Adrenal gland (tissue), 19 donors: ENCODE measurements at places on chromosomes 7 and 10. TPM values are rescaled to one million over a fixed set of nuclear protein-coding genes. Genes with fewer than 3 reads are reported as not detected.

GRCh38 chr10:86899670-86900276, 57.6 kb downstream of the MMRN2 start:
- peaks cover 11% of the 10 kb centered on the region for H3K4me1 ChIP-seq
- H3K27me3 ChIP-seq = no peaks in the 10 kb centered on the region
- no peak overlapping the region for H3K27ac ChIP-seq
- H3K4me3 ChIP-seq = no peak overlapping the region

DNA sequence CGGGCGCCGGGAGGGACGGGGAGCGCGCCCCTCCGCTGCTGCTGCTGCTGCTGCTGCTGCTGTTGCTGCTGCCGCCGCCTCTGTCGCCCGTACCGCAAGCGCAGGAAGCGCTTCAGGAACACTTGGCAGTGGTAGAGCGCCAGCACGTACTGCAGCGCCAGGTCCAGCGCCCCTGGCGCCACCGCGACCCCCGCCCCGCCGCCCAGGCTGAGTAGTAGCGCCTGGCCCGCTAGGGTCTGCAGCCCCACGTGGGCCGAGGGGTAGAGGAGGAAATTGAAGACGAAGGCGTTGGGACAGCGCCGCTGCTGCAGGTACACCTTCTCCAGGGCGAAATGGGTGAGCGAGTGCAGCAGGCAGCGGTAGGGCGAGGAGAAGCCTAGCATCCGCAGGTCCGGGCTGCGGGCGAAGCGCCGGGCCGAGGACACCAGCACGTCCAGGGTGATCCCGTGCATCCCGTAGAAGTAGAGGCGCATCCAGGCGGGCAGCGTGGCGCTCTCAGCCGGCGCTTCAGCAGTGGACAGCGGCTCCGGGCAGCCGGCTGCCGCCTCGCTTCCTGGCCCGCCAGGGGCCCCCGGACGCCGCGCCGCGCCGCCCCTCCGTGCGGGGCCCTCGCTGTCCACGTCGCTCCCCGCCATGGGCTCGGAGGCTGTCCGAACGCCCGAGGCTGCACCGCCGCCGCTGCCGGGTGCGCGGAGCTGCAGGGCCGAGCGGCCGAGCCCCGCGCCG, at the start of gene TMEM229A:
Gene TMEM229A, minus strand, starts transcription at position 699 of the 726 bp plus-strand sequence. Its CDS starts 64 bp downstream, at position 635.
- H3K36me3 ChIP-seq = no peaks in the 10 kb centered on the region
- H3K4me1 ChIP-seq = peaks cover 4% of the 10 kb centered on the region
- H3K27ac ChIP-seq = peak within 1 kb of the TSS; percentile 8
- peaks cover 3% of the 10 kb centered on the region for H3K27me3 ChIP-seq

DNA sequence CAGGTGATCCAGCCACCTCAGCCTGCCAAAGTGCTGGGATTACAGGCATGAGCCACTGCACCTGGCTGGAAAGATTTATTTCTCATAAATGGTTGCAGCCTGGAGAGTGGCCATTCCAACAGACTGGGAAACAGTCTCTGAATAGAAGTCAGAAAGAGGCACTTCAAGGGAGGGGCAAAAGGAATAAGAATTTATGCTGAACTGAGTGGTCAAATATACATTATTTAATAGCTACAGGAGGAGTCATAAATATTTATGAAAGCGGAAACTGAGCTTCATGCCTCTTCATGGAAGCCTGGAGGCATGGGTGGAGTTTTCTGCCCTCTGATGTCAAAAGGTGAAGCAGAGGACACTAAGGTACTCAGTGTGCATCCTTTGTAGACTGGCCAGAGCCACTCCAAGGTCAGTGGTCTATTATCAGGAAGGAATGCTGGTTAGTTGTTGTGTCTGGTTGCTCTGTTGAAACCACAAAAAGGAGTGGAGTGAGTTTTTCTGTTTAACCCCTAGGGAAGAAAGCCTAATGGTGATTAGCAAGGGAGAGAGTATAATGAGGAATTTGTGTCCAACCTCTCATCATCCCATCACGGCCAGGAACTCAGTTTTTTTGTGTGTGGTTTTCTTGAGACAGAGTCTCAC, 9.3 kb upstream of the NRBF2 start:
- H3K4me3 ChIP-seq = no peak overlapping the region
- H3K27ac ChIP-seq = no peak overlapping the region
- no peaks in the 10 kb centered on the region for H3K36me3 ChIP-seq
- DNase-seq = no peak

- H3K4me3 ChIP-seq = no peak overlapping the region
- peaks cover 28% of the 10 kb centered on the region for H3K4me1 ChIP-seq
- H3K36me3 ChIP-seq = no peaks in the 10 kb centered on the region
Observed at GRCh38 chr7:50706469-50706937, 76.2 kb downstream of the GRB10 start.

GRCh38 chr10:31138026-31138553, 106.4 kb upstream of the ZNF438 start:
- no peak for DNase-seq
- no peaks in the 10 kb centered on the region for H3K27me3 ChIP-seq
- no peak overlapping the region for H3K27ac ChIP-seq
- H3K4me3 ChIP-seq = no peak overlapping the region
- no peaks in the 10 kb centered on the region for H3K36me3 ChIP-seq

PAPOLB gene
- total RNA-seq = 0.11 TPM

SFXN2 gene
- 6.1 TPM for total RNA-seq

MRLN gene
- total RNA-seq = 0.39 TPM

DNA sequence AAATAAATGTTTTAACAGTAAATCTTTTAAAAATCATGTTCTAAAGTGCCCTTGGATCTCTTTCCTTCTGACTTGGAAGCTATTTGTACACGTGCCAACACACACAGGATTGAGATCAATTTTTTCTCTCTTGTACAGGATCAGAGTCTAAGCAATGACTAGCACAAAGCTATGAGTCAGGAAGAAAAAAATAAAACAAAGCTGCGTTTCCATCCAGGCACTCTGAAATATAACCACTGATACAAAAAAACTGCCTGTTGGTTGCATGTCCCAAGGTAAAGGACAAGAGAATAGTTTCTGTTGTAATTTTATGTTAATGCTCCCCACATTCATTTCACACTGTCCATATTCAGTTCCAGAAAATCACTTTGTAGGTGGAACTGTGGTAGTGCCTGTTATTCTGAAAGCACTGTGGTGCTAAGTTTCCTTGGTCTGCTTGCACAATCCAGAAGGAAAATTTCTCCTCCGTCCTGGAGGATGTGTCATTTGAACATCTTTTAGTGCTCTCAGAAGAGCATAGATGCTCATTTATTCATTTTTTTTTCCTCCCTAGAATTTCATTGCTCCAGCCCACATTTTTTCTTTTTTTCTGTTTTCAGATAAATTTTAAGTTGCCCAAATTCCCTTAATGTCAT, 113.4 kb downstream of the PLXDC2 start:
- H3K27ac ChIP-seq = peak overlapping the region; percentile 67
- H3K27me3 ChIP-seq = no peaks in the 10 kb centered on the region
- no peak overlapping the region for H3K4me3 ChIP-seq
- H3K36me3 ChIP-seq = no peaks in the 10 kb centered on the region

PLXDC2 gene
- total RNA-seq = 75.2 TPM

GRCh38 chr10:1609648-1609970, 127.7 kb downstream of the ADARB2 start:
- H3K27me3 ChIP-seq = no peaks in the 10 kb centered on the region
- H3K4me3 ChIP-seq = no peak overlapping the region
- H3K36me3 ChIP-seq = no peaks in the 10 kb centered on the region
- no peaks in the 10 kb centered on the region for H3K4me1 ChIP-seq
- no peak for DNase-seq

- H3K4me3 ChIP-seq = no peak overlapping the region
- peaks cover 32% of the 10 kb centered on the region for H3K36me3 ChIP-seq
- no peaks in the 10 kb centered on the region for H3K4me1 ChIP-seq
- no peak overlapping the region for H3K27ac ChIP-seq
Observed at GRCh38 chr10:103310197-103310596, 33.3 kb downstream of the INA start.

DNA sequence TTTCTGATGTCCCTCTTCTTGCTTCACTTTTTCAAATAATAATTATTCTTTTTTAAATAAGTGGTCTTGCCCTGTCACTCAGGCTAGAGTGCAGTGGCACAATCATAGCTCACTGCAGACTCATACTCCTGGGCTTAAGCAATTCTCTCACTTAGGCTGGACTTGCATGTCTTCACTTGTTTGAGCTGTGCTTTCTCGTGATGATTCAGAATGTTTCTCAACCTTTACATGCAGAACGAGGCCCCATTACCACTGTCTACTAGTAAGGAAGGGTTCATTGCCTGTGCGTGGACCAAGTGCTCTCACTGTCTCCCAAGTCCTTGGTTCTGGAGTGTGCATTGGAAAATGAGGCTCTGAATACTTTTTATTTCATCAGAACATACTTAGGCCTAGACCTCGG, 468.6 kb upstream of the COBL start:
- DNase-seq = no peak
- H3K27me3 ChIP-seq = no peaks in the 10 kb centered on the region
- no peak overlapping the region for H3K27ac ChIP-seq
- no peak overlapping the region for H3K4me3 ChIP-seq
- H3K36me3 ChIP-seq = no peaks in the 10 kb centered on the region

DNA sequence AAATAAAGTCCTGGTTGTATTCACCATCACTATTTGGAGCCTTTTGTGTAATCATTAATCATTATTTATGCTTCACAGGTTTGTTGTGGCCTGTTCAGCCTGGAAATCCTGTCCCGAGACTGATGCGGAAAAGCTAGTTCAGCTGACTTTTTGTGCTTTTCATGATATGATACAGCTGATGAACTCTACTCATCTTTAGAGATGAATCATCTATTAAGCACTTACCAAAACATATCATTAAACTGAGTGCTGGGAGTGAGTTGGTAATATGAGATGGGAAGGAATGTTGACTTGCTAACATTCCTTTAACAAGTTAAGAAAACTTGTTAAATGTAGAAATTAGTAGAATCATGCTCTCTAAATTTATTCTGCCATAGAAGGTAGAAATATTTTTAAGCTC, 53.0 kb downstream of the CROT start:
- H3K27me3 ChIP-seq = no peaks in the 10 kb centered on the region
- no peaks in the 10 kb centered on the region for H3K36me3 ChIP-seq
- H3K4me1 ChIP-seq = no peaks in the 10 kb centered on the region
- H3K4me3 ChIP-seq = no peak overlapping the region
- no peak overlapping the region for H3K27ac ChIP-seq

- H3K27me3 ChIP-seq = peaks cover 46% of the 10 kb centered on the region
- DNase-seq = no peak
- peaks cover 10% of the 10 kb centered on the region for H3K4me1 ChIP-seq
- H3K27ac ChIP-seq = no peak overlapping the region
Observed at GRCh38 chr10:93062514-93063143, 2.0 kb downstream of the CYP26C1 start.

GRCh38 chr7:98630149-98630548, 13.1 kb downstream of the NPTX2 start:
- H3K27me3 ChIP-seq = no peaks in the 10 kb centered on the region
- H3K4me1 ChIP-seq = no peaks in the 10 kb centered on the region
- H3K27ac ChIP-seq = no peak overlapping the region
- DNase-seq = no peak
- no peak overlapping the region for H3K4me3 ChIP-seq

RBM20 gene
- total RNA-seq = not detected

- DNase-seq = no peak
- no peaks in the 10 kb centered on the region for H3K4me1 ChIP-seq
- H3K36me3 ChIP-seq = no peaks in the 10 kb centered on the region
- no peaks in the 10 kb centered on the region for H3K27me3 ChIP-seq
- no peak overlapping the region for H3K27ac ChIP-seq
- no peak overlapping the region for H3K4me3 ChIP-seq
Observed at GRCh38 chr7:86995052-86995725, 64.3 kb downstream of the ELAPOR2 start.

DNA sequence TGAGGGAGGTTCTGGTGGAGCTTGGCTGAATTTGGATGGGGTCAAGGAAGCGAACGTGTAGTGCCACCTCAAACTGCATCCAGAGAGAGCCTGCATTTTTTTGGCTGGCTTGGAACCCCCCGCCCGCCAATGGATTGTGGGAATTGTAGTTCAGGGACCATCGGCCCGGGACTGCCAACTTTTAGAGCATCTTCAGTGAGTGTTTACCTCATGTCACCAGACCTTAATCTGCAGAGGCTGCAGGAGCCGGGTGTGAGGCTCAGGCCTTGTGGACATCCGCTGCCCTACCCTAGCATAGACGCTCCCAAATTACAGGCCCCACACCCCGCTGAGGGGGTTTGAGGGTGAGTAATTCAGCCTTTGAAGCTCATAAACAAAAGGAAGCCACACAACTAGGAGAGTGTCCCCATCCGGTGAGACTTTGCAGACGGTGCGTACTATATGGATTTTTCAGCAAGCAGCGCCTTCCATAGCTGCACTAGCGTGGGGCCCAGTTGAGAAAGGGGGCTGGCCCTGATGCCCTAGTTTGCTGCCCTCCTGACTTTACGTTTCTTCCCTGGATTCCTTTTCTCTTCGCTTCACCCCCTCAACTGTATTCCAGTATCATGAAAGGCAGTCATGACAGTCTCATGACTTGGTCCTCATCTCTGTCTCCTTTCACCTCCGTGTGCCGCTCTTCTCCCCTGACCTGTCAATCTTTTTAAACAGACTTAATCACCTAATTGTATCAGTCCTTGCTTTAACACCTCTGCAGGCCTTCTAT, 717 bp downstream of the CNPY4 start:
- peak overlapping the region; percentile 76 for H3K4me3 ChIP-seq
- H3K27ac ChIP-seq = peak overlapping the region; percentile 85
- DNase-seq = peak; percentile 73
- H3K27me3 ChIP-seq = no peaks in the 10 kb centered on the region
- peaks cover 16% of the 10 kb centered on the region for H3K4me1 ChIP-seq

PSD gene
- 9.8 TPM for total RNA-seq

- no peaks in the 10 kb centered on the region for H3K27me3 ChIP-seq
- H3K27ac ChIP-seq = no peak overlapping the region
- H3K4me1 ChIP-seq = peaks cover 8% of the 10 kb centered on the region
- DNase-seq = peak; percentile 45
- no peaks in the 10 kb centered on the region for H3K36me3 ChIP-seq
Observed at GRCh38 chr7:98168181-98168903, 42.9 kb upstream of the BHLHA15 start.

DNA sequence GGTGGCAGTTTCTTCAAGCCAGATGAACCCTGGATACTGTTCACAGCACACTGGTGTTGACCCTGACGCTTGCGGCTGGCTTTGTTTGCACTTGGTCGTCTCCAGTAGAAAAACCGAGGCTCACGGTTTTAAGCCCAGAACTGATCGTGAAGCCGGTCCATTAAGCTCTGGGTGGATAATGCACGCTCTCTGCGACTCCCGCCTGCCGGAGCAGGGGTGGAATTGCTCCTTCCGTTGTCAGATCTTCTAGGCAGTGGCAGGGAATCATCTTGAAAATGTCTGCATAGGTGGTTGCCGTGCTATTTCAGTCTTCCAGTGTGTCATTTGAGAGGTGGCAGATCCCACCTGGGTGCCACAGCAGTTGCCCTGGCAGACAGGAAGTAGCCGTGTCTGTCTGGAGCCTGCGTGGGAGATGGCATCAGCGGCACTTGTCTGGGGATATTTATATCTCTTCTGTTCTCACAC, 35.9 kb upstream of the AP5Z1 start:
- H3K36me3 ChIP-seq = no peaks in the 10 kb centered on the region
- H3K27ac ChIP-seq = peak overlapping the region; percentile 42
- H3K27me3 ChIP-seq = no peaks in the 10 kb centered on the region
- H3K4me1 ChIP-seq = peaks cover 23% of the 10 kb centered on the region
- peak overlapping the region; percentile 14 for H3K4me3 ChIP-seq
- peak; percentile 78 for DNase-seq
